CD4-positive, alpha-beta memory T cell (primary cell): ENCODE measurements at places on chromosomes 3 and 15. TPM values are rescaled to one million over a fixed set of nuclear protein-coding genes. Genes with fewer than 3 reads are reported as not detected.

Gene P2RY1
- 0.09 TPM for total RNA-seq

GRCh38 chr15:50262533-50262932 lies 3.0 kb downstream of the HDC start:
- peak; percentile 70 for DNase-seq

- DNase-seq: peak; percentile 32
These were observed 10.6 kb upstream of the STT3B start for GRCh38 chr3:31522152-31522551.

- no peak for DNase-seq
These were observed 38.2 kb upstream of the SUCLG2 start for GRCh38 chr3:67692621-67693020.

DNA sequence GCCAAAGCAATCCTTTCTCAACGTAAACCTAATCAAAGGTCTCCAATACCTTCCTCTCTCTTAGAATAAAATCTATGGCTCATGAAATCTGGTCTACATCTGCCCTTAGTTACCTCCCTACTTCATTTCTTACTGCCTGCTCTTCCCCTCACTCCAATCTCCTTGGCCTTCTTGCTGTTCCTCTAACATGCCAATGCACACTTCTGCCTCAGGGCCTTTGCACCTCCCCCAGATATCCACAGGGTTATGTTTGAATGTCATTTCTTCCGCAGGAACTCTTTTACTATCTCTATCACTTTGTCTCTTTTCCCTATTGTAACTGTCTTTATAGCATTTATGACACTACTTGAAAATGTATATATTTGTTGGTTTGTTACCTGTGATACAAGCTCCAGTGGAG lies 44.3 kb upstream of the PYGO1 start:
- DNase-seq: no peak

- DNase-seq: no peak
These were observed 2.3 kb upstream of the CCR8 start for GRCh38 chr3:39327053-39327745.
